ENCODE measurements at places on chromosomes 1 and 21. TPM values are rescaled to one million over a fixed set of nuclear protein-coding genes. Genes with fewer than 3 reads are reported as not detected.

DNA sequence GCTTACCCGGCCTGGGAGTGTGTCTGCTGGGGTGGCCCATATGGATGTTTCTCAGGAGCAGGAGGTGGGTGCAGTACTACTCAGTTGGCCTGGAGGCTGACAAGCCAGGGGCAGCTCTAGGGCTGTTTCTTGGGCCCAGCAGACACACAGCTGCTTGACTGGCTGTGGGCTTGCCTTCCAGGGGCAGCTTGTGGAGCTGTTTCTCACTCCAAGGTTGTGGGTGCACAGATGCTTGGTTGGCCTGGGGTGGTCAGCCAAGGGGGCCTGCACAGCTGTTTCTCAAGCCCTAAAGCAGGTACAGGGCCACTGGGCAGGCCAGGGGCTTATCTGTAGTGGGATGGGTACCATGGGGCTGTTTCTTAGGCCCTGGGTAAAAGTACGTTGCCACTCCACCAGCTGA is 1078.1 kb upstream of the ADGRL2 start:
- no peaks in the 10 kb centered on the region for H3K4me1 ChIP-seq
- no peaks in the 10 kb centered on the region for H3K36me3 ChIP-seq
- H3K4me3 ChIP-seq = no peak overlapping the region
- H3K27me3 ChIP-seq = no peaks in the 10 kb centered on the region

GRCh38 chr1:193256019-193256418 is 69.6 kb upstream of the B3GALT2 start:
- H3K27ac ChIP-seq = no peak overlapping the region
- peaks cover 5% of the 10 kb centered on the region for H3K4me1 ChIP-seq
- DNase-seq = no peak
- H3K36me3 ChIP-seq = peaks cover 14% of the 10 kb centered on the region

- H3K27me3 ChIP-seq = peaks cover 9% of the 10 kb centered on the region
- H3K27ac ChIP-seq = no peak overlapping the region
- no peaks in the 10 kb centered on the region for H3K4me1 ChIP-seq
- no peak for DNase-seq
- no peaks in the 10 kb centered on the region for H3K36me3 ChIP-seq
Measured at GRCh38 chr1:115753830-115754229, 14.7 kb downstream of the CASQ2 start.

DNA sequence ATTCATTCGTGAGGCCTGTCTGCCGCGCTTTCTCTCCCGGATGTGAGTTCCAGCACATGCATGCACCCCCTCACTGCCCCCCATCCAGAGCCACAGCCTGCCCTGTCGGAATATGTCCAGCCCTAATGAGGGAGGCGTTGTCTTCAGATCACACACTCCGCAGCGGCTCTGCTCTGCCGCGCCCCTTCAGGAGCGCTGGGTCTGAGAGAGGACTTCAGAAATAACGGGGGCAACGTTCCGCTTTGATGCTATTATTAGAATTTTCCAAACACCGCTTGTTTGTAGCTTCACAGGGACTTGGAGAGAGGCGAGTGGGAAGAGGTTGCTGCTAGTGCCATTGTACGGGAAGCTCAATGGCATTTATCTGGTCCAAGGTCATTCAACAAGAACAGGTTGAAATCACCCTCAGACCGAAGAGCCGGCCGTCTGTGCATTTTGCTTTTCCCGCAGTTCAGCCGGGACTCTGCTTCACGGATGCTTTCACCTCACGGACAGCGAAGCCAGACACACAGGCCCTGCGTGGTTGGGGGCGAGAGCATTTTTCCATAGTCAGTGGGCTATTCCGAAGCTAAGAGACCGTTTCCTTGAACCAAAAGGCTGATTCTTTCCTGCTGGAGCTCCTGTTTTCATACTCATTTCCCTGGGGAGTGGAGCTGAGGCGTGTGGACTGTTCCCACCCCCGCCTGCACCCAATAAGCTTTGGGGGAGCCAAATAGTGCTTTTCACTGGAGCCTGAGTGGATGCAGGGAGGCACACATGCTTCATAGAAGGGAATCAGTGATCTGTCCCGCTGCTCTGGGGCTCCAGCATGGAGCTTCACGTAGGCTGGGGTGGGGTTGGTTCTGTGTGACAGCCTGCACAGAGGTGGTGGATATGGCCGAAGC is 69.7 kb downstream of the GALNT2 start:
- no peak for DNase-seq
- no peak overlapping the region for H3K4me3 ChIP-seq
- peaks cover 45% of the 10 kb centered on the region for H3K4me1 ChIP-seq
- no peaks in the 10 kb centered on the region for H3K36me3 ChIP-seq

ALPL gene
- not detected for total RNA-seq

DNA sequence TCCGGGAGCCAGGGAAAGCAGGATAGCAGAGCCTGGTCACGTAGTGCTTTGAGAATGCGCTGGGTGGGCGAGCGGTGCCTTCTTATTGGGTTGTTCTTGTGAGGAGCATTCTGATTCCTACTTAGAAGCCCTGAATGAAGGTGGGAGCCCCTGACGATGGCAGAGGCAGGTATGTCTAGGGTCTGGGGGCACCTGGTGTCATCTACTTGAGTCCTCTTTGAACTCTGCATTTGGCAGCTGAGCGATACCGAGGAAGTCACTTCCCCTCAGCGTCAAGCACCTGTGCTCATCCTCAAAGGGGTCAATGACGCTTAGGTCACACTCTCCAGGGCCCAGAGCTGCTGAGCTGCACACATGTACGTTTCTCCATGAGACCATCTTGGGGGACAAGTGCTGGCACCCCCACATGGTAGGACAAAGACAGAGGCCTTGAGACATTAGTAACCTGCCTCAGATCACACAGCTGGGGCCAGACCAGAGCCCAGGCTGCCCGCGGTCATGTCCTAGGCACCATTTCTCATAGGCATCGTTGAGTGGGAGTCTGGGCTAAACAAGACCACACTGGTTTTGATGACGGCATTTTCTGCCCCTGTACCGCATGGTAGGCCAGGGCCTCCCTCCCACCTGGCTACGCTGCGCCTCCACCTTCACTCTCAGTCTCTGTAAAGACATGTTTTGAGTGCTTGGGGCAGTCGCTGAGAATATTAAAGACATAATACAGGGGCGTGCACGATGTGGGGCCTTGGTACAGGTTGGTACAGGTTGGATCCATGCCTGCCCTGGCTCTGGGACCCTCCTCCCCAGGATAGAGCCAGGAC is 69.1 kb upstream of the ABCG1 start:
- no peak overlapping the region for H3K4me3 ChIP-seq
- H3K27me3 ChIP-seq = no peaks in the 10 kb centered on the region
- H3K36me3 ChIP-seq = no peaks in the 10 kb centered on the region

SPRR5 gene
- not detected for total RNA-seq
